Pulmonary artery endothelial cell (primary cell): ENCODE measurements at places on chromosomes 12 and 14. TPM values are rescaled to one million over a fixed set of nuclear protein-coding genes. Genes with fewer than 3 reads are reported as not detected.

VDR gene
- 0.26 and 0.67 TPM in 2 replicates for total RNA-seq

CBX5 gene
- total RNA-seq: 36.4 and 42.9 TPM in 2 replicates

- no peak for DNase-seq
These were observed 106.0 kb downstream of the GRIP1 start for GRCh38 chr12:66572845-66573244.

- no peak for DNase-seq
These were observed 24.3 kb upstream of the TMEM106C start for GRCh38 chr12:47939009-47939601.

DNA sequence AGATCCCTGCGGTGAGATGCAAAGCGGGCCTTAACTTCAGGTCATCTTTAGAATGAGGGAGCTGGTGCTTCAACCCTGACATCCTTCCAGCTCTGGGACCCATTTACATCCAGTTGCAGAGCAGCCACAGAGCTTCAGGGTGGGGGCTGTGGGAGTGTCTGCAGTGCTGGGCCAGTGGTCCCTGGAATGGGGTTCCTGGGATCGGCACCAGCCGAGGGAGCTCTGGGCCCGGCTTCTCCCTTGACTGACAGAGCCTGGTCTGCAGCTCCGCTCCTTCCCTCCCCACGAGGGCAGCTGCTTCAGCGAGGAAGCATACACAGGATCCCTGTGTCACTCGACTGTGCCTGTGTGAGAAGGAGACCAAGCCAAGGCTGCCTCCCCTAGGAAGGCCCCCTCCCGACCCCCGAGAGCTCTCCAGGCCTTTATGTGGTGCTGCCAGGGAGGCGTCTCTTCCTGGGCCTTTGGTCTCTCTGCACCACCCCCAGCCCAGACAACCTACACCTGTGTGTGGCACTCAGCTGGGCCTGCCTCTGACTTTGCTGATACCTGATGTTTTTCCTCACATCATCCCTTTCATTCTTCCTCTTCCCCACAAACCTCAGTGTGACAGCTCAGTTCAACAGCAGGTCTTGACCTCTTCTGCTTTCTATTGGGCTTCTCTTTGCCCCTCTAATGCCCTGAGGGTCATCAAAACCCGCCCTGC lies 48.1 kb upstream of the RIN3 start:
- DNase-seq: no peak

DNA sequence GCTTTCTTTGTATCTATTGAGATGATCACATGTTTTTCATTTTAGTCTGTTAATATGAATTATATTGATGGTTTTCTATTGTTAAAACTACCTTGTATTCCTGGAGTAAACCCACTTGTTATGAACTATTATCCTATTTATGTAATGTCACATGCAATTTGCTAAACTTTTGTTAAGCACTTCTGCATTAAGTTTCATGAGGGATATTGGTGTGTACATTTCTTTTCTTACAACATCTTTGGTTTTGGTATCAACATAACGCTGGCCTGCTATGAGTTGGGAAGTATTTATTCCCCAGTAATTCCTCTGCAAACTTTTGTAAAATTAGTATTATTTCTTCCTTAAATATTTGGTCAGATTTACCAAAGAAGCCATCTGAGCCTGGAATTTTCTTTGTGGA lies 46.5 kb upstream of the AMIGO2 start:
- no peak for DNase-seq

- DNase-seq: no peak
These were observed 19.6 kb downstream of the MLXIP start for GRCh38 chr12:122097927-122098756.

DNA sequence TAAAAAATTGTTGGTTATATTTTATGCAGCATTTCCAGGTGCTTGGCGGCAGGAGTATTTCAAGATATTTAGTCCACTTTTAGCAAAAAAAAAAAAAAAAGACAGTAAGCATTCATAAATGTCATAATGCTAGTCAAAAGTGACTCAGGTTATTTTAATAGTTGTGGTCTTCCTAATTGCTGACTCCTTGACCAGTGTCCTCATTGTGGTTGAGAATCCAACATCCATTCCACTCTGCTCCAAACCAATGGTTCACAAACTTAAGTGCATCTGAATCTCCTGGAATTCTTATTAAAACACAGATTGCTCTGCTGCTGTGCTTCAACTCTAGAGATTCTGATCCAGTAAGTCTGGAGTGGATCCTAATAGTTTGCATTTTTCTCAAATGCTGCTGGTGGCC lies 71.4 kb downstream of the AKAP6 start:
- no peak for DNase-seq
